ENCODE measurements at places on chromosomes 6 and 20.

DNA sequence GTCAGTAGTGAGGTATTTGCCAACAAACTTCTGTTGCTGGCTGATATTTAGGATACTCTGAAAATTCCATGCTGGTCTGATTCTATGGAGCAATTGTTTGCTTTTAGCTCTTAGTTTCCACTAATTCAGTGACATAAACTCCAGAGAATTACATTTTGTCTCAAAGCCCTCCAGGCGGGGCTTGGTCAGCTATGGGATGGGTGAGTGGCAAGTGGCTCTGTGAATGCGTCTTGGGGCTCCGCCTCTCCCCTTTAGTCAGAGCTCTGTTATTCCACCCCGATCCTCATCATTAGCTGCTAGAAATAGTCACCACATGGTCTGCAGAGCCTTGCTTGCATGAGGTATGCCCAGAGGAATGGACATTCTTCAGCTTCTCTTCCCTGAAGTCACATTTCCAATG is 540.6 kb downstream of the QKI start:
- no peak for DNase-seq

DNA sequence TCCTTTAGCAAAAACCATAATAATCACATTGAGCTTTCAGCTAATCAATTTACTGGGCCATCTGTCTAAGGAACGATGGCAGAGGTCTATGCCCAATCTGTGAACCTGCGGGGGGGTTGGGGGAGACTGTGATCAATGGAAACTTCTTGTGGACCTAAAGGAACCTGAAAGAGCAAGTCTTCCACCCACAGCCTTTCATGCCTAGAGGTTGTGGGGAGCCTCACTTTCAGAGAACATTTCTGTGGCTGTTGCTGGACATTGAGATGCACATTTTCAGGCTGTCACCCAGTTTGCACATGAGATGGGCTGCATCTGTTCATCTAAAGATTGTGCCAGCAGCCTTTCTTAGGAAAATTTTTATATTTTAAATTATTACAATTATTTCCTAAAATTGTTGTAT is 310.0 kb upstream of the SPTLC3 start:
- DNase-seq = no peak

DNA sequence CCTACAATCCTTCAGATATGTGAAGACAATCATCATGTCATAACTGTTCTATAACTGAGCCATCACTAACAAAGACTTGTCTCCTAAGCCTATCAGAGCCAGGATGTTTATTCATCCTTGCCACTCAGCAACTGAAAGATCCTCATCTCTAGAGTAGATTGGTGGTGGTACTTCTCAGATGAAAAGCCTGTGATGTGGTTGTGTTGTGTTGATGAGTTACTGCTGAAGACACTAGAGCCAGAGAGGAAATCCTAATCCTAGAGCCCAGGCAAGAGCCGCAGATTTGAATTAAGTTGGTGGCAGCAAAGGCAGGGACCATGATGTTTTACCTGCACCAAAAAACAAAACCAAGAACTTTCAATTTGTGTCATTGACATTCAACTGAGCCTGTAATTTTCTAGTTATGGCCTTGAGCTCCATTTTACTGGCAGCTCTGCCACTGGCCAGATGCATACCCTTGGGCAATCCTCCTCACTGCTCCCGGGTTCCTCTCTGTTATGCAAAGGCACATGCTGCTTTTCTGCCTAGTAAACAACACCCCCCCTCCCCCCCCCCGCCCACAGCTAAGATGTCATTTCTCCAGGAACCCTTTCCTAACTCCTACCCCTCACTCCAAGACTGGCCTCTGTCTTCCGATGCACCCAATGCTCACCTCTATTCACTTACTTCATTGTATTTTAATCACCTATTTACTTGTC is 50.2 kb upstream of the REV3L start:
- no peak for DNase-seq

GRCh38 chr6:41467627-41468404 is 78.4 kb upstream of the FOXP4 start:
- DNase-seq = no peak

All from retinal pigment epithelial cell (primary cell).